Neuronal stem cell (in vitro differentiated cells): ENCODE measurements at places on chromosomes 7 and 10.
A peak's percentile ranks its signal among the peaks of the same experiment; 100 is the strongest.

- H3K4me3 ChIP-seq = no peak overlapping the region
- no peaks in the 10 kb centered on the region for H3K4me1 ChIP-seq
- H3K27me3 ChIP-seq = no peaks in the 10 kb centered on the region
Measured at GRCh38 chr10:43731486-43731885, 82.8 kb upstream of the ZNF32 start.

DNA sequence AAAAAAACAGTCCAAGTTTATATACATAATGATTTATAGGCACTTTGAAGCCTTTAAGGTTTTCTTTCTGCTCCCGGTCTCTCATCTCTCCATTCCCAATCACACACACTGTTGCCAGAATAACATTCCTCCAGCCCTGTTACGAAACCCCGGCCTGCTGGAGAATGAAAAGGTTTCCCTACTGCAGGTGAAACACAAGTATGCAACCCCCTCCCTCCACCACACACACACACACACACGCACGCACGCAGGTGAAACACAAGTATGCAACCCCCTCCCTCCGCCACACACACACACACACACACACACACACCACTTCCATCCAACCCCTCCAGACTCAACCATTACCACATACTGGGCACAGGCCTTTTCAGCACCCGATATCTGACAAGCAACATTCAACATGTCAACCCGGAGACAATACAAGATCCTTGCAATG, 87.5 kb downstream of the PARD3 start:
- H3K4me1 ChIP-seq = peaks cover 2% of the 10 kb centered on the region
- no peak overlapping the region for H3K27ac ChIP-seq
- no peaks in the 10 kb centered on the region for H3K36me3 ChIP-seq

- H3K36me3 ChIP-seq = no peaks in the 10 kb centered on the region
- H3K27ac ChIP-seq = no peak overlapping the region
- DNase-seq = no peak
- H3K4me3 ChIP-seq = no peak overlapping the region
- H3K27me3 ChIP-seq = no peaks in the 10 kb centered on the region
Measured at GRCh38 chr10:130631142-130632096, 495.2 kb downstream of the GLRX3 start.

DNA sequence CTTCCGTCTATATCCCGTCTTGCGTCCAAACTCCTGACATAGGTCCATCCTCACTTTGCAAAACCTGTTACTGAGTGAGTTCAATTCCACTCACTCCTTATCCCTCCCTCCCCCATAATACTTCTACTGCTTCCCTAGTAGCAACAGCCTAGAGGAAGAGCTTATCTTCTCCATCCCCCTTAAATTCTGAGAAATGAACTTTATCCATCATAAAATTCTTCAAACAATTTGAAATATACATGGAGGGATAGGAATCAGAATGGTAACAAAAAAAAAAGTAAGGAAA, 27.6 kb downstream of the SEMA3C start:
- no peak for DNase-seq
- H3K4me1 ChIP-seq = no peaks in the 10 kb centered on the region
- no peak overlapping the region for H3K27ac ChIP-seq
- no peak overlapping the region for H3K4me3 ChIP-seq
- H3K36me3 ChIP-seq = no peaks in the 10 kb centered on the region

DNA sequence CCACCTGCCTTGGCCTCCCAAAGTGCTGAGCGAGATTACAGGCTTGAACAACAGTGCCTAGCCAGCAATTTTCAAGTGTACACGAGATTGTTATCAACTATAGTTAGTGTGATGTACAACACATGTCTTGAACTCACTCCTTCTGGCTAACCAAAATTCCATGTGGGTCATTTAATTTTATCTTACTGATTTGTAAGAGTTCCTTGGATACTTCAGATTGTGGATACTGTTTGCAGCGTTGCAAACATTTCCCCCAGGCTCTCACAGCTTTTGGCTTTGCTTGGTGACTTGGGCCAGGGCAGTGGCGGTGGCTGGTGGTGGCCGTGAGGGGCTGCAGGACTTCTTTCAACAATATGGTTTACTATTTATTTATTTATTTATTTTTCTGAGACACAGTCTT, 8.5 kb upstream of the TMEM270 start:
- no peak overlapping the region for H3K27ac ChIP-seq
- no peaks in the 10 kb centered on the region for H3K27me3 ChIP-seq
- H3K4me1 ChIP-seq = peaks cover 3% of the 10 kb centered on the region
- H3K4me3 ChIP-seq = no peak overlapping the region
- DNase-seq = no peak

DNA sequence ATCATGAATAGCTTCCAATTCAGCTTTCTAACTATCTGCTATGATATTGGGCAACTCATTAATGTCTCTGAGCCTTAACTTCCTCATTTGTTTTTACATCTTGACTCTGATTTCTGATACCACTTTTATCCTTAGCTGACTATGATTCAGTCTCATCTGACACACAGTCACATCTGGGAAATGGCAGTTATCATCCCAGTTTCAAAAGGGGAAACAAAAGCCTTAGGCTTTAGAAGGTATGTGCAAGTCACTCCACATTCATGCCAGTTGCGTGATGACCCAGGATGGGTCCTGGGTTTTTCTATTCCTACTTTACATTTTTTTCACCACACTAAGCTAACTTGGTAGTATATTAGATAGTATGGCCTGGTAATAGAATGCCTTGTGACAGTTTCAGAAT, 12.7 kb downstream of the SCIN start:
- H3K36me3 ChIP-seq = no peaks in the 10 kb centered on the region
- no peaks in the 10 kb centered on the region for H3K4me1 ChIP-seq
- no peak for DNase-seq
- no peak overlapping the region for H3K27ac ChIP-seq
- no peaks in the 10 kb centered on the region for H3K27me3 ChIP-seq
- no peak overlapping the region for H3K4me3 ChIP-seq

DNA sequence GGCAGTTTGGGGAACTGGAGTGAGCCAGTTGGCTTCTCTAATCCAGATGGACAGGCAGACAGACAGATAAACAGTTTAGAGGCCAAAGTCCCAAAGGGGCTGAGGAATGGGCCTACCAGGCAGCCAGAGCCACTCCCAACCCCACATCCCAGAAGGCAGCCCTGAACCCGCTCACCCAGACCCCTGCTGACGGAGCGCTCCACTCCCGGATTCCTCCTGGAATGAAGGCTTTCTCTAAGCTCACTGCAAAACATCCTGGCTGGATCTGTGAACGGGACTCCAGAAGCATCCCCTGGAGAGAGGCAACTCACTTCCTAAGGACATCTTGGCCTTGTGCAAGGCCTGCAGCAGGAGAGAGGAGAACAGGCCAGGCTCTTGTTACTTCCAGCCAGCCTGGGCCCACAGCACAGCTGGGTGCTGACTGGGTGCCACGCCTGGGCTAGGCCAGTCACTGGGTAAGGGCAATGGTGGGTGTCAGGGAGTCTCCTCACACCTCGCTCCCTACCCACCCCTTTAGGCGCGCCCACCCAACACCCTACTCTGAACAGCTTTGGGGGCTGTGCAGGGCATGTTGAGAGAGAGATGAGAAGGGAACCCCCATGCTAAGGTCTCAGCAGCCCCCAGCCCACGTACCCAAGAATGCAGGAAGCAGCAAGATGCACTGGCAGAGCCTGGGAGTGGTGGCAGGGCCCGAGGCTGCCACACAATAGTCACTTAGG, 168.6 kb upstream of the ZMIZ1 start:
- no peak overlapping the region for H3K4me3 ChIP-seq
- H3K4me1 ChIP-seq = no peaks in the 10 kb centered on the region
- H3K27ac ChIP-seq = no peak overlapping the region
- no peak for DNase-seq
- H3K27me3 ChIP-seq = no peaks in the 10 kb centered on the region

DNA sequence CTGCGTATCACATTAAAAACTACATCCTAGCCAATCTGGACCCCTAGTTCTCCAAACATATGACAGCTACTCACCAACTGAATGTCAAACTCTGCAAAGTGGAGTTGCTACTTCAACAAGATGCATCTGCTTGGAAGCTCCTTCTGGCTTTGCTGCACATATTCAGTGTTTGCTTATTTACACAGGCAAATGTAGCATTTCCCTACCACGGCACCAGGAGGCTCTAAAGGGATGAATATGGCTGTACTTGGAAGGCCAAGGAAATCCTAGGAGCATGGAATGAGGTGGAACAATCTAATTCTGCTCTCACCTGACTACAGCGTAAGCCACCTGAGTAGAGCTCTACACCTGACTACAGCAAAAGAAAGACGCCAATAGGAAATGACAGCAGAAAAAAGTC, 39.7 kb downstream of the MTPAP start:
- H3K27me3 ChIP-seq = no peaks in the 10 kb centered on the region
- DNase-seq = no peak
- peaks cover 12% of the 10 kb centered on the region for H3K36me3 ChIP-seq
- H3K4me1 ChIP-seq = no peaks in the 10 kb centered on the region

GRCh38 chr10:1274701-1275544, 218.7 kb downstream of the WDR37 start:
- no peaks in the 10 kb centered on the region for H3K36me3 ChIP-seq
- H3K27me3 ChIP-seq = no peaks in the 10 kb centered on the region
- H3K27ac ChIP-seq = no peak overlapping the region
- DNase-seq = no peak
- no peaks in the 10 kb centered on the region for H3K4me1 ChIP-seq
- no peak overlapping the region for H3K4me3 ChIP-seq

DNA sequence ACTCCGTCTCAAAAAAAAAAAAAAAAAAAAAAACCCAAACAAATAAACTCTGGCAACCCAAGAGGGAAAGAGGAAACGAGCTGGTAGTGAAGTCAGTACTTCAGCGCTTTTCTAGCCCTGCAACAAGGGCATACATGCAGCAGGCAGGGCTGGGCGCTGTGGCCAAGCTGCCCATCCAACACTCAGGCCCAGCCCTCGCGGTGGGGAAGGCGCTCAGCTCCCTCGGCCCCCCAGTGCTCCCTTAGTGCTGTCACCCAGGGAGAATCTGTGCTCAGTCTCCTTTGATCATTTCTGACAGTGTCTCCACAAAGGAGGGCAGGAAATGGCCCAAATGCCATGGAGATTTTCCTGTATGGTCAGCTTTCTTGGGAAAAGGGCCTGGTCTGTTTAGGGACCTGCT, 97.2 kb downstream of the SMURF1 start:
- no peak for DNase-seq
- no peak overlapping the region for H3K27ac ChIP-seq
- H3K4me3 ChIP-seq = no peak overlapping the region
- H3K4me1 ChIP-seq = no peaks in the 10 kb centered on the region

DNA sequence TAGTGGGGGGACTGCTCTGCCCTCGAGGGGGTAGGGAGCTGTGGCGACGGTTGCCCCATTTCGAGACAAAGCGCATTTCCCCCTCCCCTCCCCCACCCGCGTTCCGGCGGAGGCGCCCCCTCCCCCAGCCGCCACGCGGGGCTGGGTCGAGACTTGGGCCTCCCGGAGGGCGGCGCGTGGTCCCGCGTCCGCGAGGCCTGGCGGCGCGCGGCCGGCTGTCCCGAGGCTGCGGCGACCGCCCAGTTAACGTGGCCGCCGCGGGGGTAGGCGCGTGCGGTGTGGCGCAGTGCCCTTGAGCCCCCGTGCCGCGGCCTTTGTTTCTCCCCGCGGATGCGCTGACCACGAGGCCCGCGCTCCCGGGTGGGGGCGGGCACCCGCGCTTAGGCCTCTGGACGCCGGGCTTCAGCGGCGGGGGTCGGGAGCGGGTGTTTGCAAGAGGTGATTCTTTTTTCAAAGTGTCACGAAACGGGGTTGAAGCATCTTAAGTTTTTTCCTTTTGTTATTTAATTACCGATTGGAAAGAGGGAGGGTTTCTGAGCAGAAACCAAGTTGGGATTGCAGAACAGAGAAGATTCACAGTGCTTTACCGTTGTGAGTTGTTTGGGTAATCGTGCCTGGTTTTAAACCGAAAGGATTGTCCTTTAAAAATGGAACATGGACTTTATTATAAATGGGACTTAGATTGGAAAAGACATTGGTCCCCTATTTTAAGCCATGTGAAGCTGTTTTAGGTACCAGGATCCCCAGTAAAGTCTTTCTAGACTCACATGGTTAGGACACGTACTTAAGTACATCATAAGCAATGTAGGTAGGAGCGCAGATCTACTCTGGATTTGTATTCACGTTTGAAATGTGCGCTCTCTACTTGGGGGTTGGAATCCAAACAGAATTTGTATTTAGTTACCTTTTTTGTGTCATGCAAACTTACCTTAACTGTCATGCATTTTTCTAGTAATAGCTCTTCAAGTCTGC, 760 bp downstream of the CBX3 start:
- peaks cover 6% of the 10 kb centered on the region for H3K36me3 ChIP-seq
- H3K4me3 ChIP-seq = peak overlapping the region; percentile 94
- H3K4me1 ChIP-seq = no peaks in the 10 kb centered on the region

DNA sequence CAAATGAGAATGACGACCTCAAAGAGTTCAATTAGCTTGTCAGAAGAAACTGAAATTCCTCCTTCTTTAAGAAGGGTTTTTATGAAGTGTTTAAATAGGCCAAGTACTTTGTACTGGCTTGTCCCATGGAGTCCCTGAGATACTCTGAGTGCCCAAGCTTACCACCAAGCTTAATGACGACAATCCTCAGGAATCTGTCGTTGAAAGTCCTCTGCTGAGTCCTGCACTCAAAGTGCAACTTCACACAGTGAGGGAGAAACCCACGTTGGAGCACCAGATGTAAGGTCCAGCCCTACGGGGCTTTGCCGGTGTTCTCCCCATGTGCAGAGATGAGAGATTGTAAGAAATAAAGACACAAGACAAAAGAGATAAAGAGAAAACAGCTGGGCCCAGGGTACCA, 42.8 kb upstream of the AKR1C2 start:
- no peak for DNase-seq
- H3K36me3 ChIP-seq = no peaks in the 10 kb centered on the region
- H3K4me3 ChIP-seq = no peak overlapping the region
- H3K27ac ChIP-seq = no peak overlapping the region
